Spleen (tissue), 13 donors: ENCODE measurements at places on chromosomes 5 and 9. TPM values are rescaled to one million over a fixed set of nuclear protein-coding genes. Genes with fewer than 3 reads are reported as not detected.
A peak's percentile ranks its signal among the peaks of the same experiment; 100 is the strongest.

DNA sequence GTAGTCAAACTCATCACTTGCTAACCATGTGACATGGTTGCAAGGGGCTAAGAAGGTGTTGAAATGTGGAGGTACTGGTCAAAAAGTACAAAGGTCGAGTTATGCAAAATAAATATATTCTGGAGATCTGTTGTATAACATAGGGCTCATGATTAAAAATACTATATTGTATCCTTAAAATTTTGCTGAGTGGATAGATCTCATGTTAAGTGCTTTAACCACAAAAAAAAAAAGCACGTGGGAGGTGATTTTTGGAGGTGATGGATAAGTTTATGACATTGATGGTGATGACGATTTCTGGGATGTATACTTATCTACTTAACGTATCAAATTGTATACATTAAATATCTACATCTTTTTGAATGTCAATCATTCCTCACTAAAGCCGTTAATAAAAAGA is 96.2 kb upstream of the PAPPA start:
- H3K27me3 ChIP-seq = peaks cover 5% of the 10 kb centered on the region
- H3K36me3 ChIP-seq = no peaks in the 10 kb centered on the region
- no peaks in the 10 kb centered on the region for H3K4me1 ChIP-seq
- no peak for DNase-seq
- no peak overlapping the region for H3K27ac ChIP-seq

- H3K36me3 ChIP-seq = no peaks in the 10 kb centered on the region
- H3K4me3 ChIP-seq = no peak overlapping the region
- DNase-seq = no peak
- no peak overlapping the region for H3K27ac ChIP-seq
Observed at GRCh38 chr5:172456076-172456722, 1.9 kb upstream of the SH3PXD2B start.

SLC6A7 gene
- not detected for total RNA-seq

GRCh38 chr9:89903141-89903475 is 298.3 kb downstream of the GADD45G start:
- no peaks in the 10 kb centered on the region for H3K27me3 ChIP-seq
- no peak overlapping the region for H3K4me3 ChIP-seq
- H3K4me1 ChIP-seq = no peaks in the 10 kb centered on the region
- no peak overlapping the region for H3K27ac ChIP-seq

- H3K36me3 ChIP-seq = peaks cover 8% of the 10 kb centered on the region
- DNase-seq = no peak
- H3K4me1 ChIP-seq = peaks cover 53% of the 10 kb centered on the region
- peak overlapping the region; percentile 29 for H3K4me3 ChIP-seq
- no peaks in the 10 kb centered on the region for H3K27me3 ChIP-seq
- H3K27ac ChIP-seq = peak overlapping the region; percentile 87
Observed at GRCh38 chr5:172111852-172112225, 76.2 kb downstream of the STK10 start.

IL17B gene
- total RNA-seq = 1.4 TPM

- no peak overlapping the region for H3K27ac ChIP-seq
- no peaks in the 10 kb centered on the region for H3K4me1 ChIP-seq
- no peaks in the 10 kb centered on the region for H3K27me3 ChIP-seq
- no peak overlapping the region for H3K4me3 ChIP-seq
Observed at GRCh38 chr5:79663212-79663611, 26.4 kb upstream of the CMYA5 start.

GRCh38 chr5:143134269-143134668 is 269.2 kb downstream of the NR3C1 start:
- no peak for DNase-seq
- H3K27ac ChIP-seq = no peak overlapping the region
- no peak overlapping the region for H3K4me3 ChIP-seq
- H3K36me3 ChIP-seq = peaks cover 24% of the 10 kb centered on the region
- no peaks in the 10 kb centered on the region for H3K27me3 ChIP-seq

DNA sequence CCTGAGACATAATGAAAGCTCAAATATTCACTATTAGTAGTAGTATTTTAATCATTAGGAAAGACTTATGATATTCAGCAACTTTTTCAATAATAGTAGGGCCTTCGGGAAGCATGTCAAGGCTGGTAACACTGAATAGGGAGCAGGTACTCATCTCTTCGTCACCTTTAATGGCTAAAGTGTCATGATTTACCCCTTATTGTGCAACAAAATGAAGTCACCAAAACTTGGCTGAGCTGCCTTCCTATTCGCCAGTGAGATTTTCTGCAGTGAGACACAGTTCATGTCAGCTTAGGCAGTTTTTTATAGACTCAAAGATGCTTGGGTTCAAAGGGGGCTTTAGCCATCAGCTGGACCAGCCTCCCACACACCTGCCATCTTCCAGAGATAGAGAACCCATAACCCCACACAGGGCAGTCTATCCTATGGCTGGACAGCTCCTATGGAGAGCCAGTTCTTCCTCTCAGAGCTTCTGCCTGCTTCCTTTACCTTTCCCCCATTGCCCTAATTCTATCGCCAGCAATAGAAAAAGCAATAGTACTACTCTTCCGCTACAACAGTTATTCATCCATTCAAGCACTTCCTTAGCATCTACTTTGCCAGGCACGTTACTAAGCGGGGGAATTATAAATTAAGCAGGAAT is 2.3 kb upstream of the CPLX2 start:
- no peak for DNase-seq
- H3K27me3 ChIP-seq = peaks cover 3% of the 10 kb centered on the region
- H3K4me3 ChIP-seq = no peak overlapping the region
- peaks cover 9% of the 10 kb centered on the region for H3K4me1 ChIP-seq
- H3K36me3 ChIP-seq = no peaks in the 10 kb centered on the region

- H3K36me3 ChIP-seq = no peaks in the 10 kb centered on the region
- no peaks in the 10 kb centered on the region for H3K4me1 ChIP-seq
- no peaks in the 10 kb centered on the region for H3K27me3 ChIP-seq
- H3K4me3 ChIP-seq = no peak overlapping the region
Observed at GRCh38 chr5:135085936-135086725, 52.1 kb upstream of the PITX1 start.

DNA sequence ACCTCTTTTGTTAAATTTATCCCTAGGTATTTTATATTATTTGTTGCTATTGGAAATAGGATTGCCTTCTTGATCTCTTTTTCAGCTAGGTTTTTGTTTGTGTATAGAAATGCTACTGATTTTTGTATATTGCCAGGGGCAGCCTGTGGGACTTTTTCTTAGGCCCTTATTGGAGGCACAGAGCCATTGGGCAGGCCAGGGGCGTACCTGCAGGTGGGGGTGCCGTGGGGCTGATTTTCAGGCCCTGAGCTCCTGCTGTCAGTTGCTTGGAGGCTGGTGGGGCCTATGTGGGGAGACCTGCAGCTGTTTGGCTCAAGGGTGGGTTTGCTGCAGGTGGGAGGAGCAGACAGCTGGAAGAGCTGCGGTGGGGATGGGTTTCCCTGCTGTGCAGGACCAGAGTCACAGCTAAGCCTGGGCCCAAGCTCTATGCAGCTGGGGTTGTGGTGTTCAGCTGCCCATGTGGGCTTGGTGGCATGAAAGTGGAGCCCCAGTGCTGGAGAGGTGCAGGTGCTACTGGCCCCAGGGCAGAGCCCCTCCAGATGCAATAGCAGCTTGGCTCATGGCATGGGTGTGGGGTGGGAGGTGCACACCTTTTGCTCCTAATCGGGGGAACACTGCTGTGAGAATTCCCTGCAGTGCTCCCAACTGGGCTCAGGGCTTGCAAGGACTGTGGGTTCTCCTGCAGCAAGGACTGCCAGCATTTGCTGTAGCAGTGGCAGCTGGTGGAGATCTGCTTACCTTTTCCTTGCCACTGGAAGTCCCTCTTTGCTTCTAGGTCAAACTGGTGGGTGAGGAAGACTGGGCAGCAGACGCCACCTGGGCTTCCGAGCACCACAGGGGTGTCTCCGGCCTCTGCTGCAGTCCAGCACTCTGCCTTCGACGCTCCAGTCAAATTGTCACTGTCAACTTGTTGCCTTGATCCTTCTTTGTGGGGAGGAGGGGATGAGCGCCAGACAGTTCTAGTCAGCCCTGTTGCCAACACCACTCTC is 7.6 kb upstream of the CLPTM1L start:
- no peak overlapping the region for H3K27ac ChIP-seq
- H3K36me3 ChIP-seq = no peaks in the 10 kb centered on the region
- DNase-seq = peak; percentile 64
- H3K4me1 ChIP-seq = no peaks in the 10 kb centered on the region
- no peak overlapping the region for H3K4me3 ChIP-seq

TMC1 gene
- total RNA-seq = not detected

GPRIN1 gene
- total RNA-seq = 1.2 TPM

- H3K27ac ChIP-seq = no peak overlapping the region
- no peak for DNase-seq
- no peaks in the 10 kb centered on the region for H3K4me1 ChIP-seq
- no peaks in the 10 kb centered on the region for H3K27me3 ChIP-seq
Observed at GRCh38 chr5:28542987-28543386, 1504.6 kb upstream of the CDH9 start.

GRCh38 chr5:153671653-153672346 is 181.3 kb downstream of the GRIA1 start:
- H3K27me3 ChIP-seq = no peaks in the 10 kb centered on the region
- H3K36me3 ChIP-seq = no peaks in the 10 kb centered on the region
- H3K4me1 ChIP-seq = no peaks in the 10 kb centered on the region

NDST1 gene
- total RNA-seq = 261 TPM

CYLC2 gene
- not detected for total RNA-seq

DNA sequence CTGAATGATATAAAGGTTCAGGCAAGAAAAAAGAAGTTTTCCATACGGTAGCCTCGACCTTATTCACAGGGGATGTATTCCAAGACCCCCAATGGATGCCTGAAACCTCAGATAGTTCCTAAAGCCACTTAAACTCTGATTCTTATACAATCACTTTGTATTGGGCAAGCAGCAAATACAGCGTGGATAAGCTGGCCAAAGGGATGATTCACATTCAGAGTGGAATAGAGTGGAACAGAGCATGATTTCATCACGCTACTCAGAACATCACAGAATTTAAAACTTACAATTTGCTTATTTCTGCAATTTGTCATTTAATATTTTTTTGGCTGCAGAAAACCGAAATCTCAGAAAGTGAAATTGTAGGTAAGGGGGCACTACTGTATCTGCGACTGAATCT is 40.5 kb upstream of the CDH18 start:
- H3K4me3 ChIP-seq = no peak overlapping the region
- H3K27ac ChIP-seq = no peak overlapping the region
- no peaks in the 10 kb centered on the region for H3K36me3 ChIP-seq

DNA sequence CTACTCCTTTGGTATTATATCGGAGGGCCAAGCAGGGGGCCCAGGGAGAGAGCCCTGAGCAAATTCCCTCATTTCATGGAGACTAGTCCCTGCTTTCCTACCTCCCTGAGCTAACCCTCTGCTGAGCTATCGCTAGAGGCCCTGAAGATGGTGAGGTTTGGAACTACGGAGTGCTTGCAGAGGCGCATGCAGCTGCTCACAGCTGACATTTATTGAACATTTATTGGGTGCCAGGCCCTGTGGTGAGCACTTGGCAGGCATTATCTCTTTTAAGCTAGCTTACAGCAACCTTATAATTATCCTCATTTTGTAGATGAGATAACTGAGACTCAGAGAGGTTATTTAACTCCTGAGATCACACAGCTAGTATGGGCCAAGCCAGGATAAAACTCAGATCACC is 9.8 kb downstream of the FAT2 start:
- no peaks in the 10 kb centered on the region for H3K36me3 ChIP-seq
- H3K4me3 ChIP-seq = no peak overlapping the region
- no peaks in the 10 kb centered on the region for H3K4me1 ChIP-seq
- no peak for DNase-seq

DNA sequence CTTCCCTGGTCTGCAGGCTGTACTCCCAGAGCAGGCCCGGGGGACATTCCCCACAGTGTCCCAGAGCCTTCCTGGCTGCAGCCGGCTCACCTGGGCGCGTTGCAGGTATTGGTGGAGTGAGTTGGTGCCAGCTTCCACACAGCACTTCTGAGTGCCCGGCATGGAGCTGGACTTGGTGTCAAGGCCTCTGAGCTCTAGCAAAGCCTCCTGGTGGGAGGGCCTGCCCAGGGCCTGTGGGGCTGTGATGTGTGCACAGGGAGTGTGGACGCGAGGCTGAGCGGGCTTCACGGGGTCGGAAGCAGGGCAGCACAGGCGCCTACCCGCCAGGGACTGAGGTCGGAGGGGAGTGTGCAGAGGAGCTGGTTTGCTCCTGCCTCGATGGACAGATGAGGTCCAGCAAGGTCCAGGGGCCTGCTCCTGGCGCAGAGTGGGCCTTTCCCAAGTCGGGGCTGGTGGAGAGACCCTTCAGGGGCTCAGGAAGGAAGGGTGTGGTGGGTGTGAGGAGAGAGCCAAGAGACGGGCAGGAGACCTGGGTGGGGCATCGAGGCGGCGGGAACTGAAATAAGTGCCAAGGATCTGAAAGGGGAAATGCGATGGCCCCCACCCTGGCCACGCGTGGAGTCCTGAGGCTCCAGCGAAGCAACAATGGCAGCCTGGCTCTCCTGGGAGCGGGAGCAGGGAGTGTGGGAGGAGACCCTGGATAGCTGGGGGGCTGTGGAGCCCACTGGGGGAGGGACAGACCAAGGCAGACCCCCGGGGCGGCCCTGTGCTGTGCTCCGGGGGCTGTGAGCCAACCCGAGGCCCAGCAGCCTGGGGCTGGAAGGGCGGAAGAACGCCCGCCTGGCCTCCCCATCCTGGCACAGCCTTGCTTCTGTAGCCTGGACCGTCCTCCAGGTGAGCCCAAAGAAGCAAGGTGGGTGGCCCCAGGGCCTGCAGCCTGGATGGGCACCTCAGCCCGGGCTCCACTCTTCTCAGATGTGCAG is 78.4 kb downstream of the RXRA start:
- H3K36me3 ChIP-seq = peaks cover 4% of the 10 kb centered on the region
- H3K4me3 ChIP-seq = no peak overlapping the region
- no peak for DNase-seq
- H3K4me1 ChIP-seq = peaks cover 73% of the 10 kb centered on the region
- no peaks in the 10 kb centered on the region for H3K27me3 ChIP-seq

DNA sequence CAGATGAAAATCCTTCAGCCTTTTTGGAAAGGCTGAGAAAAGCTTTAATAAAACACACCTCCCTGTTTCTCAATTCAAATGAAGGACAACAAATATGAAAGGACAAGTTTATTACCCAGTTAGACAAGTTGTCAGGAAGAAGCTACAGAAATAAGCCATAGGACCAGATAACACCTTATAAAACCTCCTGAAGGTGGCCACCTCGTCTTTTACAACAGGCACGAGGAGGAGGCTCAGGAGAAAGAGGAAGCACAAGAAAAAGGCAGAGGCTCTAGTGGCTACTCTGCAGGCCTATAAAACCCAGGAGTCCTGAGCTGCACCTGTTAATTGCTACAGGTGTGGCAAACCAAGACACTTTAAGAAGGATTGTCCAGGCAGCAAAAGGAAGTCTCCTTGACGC is 352.1 kb upstream of the CDH18 start:
- no peaks in the 10 kb centered on the region for H3K27me3 ChIP-seq
- H3K27ac ChIP-seq = no peak overlapping the region
- no peaks in the 10 kb centered on the region for H3K36me3 ChIP-seq
- DNase-seq = no peak
- H3K4me1 ChIP-seq = no peaks in the 10 kb centered on the region
- H3K4me3 ChIP-seq = no peak overlapping the region

DNA sequence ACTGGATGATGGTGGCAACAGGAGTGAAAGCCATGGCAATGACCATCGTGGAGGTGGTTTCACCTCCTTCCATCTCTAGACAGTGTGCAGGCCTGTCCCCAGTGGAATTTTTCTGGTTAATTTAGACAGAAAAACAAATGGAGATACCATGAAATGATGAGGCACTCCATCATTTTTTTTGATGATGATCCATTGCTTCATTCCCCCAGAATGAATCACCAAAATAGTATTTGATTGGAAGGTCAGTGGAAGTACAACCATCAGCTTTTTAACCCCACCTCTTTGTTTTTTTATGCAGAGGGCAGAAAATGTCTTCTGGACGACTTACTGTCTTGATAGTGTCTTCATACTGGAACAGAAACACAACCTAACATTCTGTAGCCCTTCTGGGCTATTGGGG is 42.6 kb upstream of the ADRA1B start:
- no peaks in the 10 kb centered on the region for H3K27me3 ChIP-seq
- H3K4me3 ChIP-seq = no peak overlapping the region
- DNase-seq = no peak
- no peaks in the 10 kb centered on the region for H3K36me3 ChIP-seq
